ENCODE measurements at places on chromosomes 4 and X. TPM values are rescaled to one million over a fixed set of nuclear protein-coding genes. Genes with fewer than 3 reads are reported as not detected.

The GAGE12E gene
- polyA plus RNA-seq: not detected

DNA sequence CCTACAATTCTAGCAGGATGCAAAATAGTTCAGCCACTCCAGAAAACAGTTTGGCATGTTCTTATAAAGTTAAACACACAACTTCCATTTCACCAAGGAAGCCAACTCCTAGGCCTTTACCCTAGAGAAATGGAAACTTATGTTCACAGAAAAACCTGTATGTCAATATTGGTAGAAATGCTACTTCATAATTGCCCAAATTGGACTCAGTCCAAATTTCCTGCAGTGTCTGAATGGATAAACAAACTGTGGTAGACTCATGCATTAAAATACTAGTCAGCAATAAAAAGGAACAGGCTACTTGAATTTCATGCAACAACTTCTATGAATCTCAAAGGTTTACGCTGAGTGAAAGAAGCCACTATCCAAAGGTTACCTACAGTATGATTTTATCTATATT is 1738.8 kb upstream of the IGFBP7 start:
- no peak overlapping the region for H3K27ac ChIP-seq
- no peak for DNase-seq
- no peak overlapping the region for H3K4me3 ChIP-seq
- no peaks in the 10 kb centered on the region for H3K4me1 ChIP-seq

The IL15 gene
- polyA plus RNA-seq: 3.1 TPM

- H3K4me3 ChIP-seq: no peak overlapping the region
- no peak for DNase-seq
- H3K36me3 ChIP-seq: peaks cover 2% of the 10 kb centered on the region
- no peaks in the 10 kb centered on the region for H3K4me1 ChIP-seq
Observed at GRCh38 chr4:122218762-122219161, 66.6 kb downstream of the BLTP1 start.

The RHOH gene
- polyA plus RNA-seq: not detected

- no peaks in the 10 kb centered on the region for H3K4me1 ChIP-seq
- no peak for DNase-seq
- H3K27ac ChIP-seq: no peak overlapping the region
Observed at GRCh38 chrX:434946-435345, 48.2 kb upstream of the PPP2R3B start.

- H3K27me3 ChIP-seq: no peaks in the 10 kb centered on the region
- DNase-seq: no peak
- no peak overlapping the region for H3K4me3 ChIP-seq
- no peak overlapping the region for H3K27ac ChIP-seq
Observed at GRCh38 chrX:10052906-10053625, 85.9 kb downstream of the CLDN34 start.

- no peak overlapping the region for H3K27ac ChIP-seq
- H3K27me3 ChIP-seq: peaks cover 2% of the 10 kb centered on the region
- peaks cover 6% of the 10 kb centered on the region for H3K4me1 ChIP-seq
- DNase-seq: peak; percentile 62
- no peaks in the 10 kb centered on the region for H3K36me3 ChIP-seq
Observed at GRCh38 chr4:146957237-146957636, 11.6 kb upstream of the TTC29 start.

- no peaks in the 10 kb centered on the region for H3K27me3 ChIP-seq
- H3K36me3 ChIP-seq: no peaks in the 10 kb centered on the region
- H3K27ac ChIP-seq: no peak overlapping the region
Observed at GRCh38 chr4:52618795-52619590, 40.1 kb downstream of the USP46 start.

DNA sequence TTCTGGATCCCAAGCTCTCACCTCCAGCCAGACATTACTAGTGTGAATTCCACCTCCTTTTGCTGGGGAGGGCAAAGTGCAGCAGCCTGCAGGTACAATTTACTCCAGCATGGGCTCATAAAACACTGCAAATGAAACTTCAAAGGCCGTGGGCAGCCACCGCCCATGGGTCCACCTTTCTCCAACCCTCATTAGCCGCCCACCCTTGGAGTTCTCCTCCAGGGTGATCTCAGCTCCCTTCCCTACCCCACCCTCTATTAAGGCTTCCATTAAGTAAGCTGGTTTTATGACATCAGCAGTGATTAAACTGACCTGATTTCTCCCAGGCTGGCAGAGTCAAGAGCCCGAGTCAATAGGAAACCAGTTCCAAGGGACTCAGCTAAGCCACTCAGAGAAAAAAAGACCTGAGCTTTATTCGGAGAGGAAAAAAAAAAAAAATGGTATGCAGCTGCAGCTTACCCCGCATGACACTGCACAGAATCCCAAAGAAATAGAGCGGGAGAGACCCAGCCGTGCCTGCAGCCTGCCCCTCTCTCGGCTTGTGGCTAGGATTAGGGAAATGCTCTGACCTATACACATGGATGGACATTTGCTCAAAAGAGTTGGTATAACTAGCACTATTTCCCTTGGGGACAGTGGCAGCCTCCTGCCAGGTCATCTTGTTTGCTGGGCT is 319.6 kb downstream of the PTTG2 start:
- no peaks in the 10 kb centered on the region for H3K27me3 ChIP-seq
- no peak overlapping the region for H3K27ac ChIP-seq
- no peak for DNase-seq
- no peak overlapping the region for H3K4me3 ChIP-seq
- no peaks in the 10 kb centered on the region for H3K4me1 ChIP-seq

The NOX1 gene
- not detected for polyA plus RNA-seq

DNA sequence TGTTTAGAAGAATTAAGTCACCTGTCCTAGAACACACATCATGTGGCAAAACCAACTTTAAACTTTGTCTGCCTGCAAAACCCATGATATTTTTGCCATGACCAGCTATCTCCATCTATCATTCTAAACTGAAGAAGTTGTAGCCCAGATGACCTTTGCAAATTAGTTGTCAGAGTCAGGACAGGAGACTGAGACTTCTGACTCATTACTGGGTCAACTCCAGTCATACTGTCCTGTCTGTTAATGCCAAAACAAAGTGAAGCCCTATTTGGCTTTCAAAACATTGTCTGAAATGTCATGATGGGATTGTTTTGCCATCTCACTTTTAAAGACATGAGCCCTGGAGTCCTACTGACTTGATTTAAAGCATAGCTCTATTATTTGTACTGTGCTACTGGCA is 365.7 kb upstream of the CPEB2 start:
- H3K27me3 ChIP-seq: no peaks in the 10 kb centered on the region
- no peak for DNase-seq
- H3K36me3 ChIP-seq: no peaks in the 10 kb centered on the region
- no peak overlapping the region for H3K4me3 ChIP-seq
- no peak overlapping the region for H3K27ac ChIP-seq

DNA sequence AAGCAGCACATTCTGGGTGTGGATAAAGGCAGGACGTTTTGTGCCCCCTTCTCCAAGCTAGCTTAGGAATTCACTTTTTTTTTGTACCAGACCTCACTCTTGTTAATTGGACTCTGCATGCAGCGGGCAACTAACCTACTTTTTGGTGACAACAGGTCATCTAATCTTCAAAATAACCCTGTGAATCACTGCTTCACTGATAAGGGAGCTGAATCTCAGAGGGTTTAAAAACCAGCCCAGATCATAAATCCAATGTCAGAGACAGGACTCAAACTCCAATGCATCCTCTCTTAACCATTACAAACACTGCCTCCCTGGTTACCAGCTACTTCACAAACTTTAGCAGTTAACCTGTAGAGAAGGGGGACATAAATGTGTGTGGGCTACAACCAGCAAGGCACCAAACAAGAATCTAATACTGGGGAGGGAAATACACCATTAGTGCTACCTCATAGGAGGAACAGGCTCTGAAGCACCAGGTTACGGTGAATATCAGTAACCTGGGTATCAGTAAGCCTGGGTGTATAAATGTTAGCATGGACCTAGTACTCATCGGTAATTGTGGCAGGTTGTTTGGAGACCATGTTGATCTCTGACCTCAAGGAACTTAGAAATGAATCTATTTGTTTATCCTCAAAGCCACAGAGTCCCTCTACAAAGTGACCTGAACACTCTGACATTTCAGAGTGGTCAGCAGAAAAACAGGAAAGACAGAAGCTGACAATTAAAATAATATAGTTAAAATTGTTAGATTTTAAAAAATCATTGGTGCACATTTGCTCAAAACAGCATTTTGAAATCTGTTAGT is 2.6 kb downstream of the TIFA start:
- H3K36me3 ChIP-seq: no peaks in the 10 kb centered on the region
- no peak overlapping the region for H3K27ac ChIP-seq
- no peak overlapping the region for H3K4me3 ChIP-seq
- no peaks in the 10 kb centered on the region for H3K27me3 ChIP-seq

DNA sequence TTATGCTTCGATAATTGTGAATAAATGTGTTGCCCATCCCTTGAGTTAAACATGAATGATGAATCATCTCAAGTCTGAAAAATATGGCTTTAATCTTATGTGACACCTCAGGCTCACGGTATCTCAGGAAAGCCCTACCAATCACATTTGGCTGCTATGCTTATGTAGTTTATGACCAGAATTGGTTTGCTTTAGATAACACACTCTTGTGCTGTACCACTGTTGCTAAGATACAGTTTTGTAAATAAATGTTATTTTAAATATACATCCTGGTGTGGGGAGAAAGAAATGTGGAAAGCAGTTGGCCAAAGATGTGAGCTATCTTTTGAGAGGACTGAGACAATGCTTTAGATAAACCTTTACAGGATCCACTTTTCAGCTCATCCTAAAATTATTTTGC is 63.2 kb downstream of the NPY1R start:
- H3K4me3 ChIP-seq: no peak overlapping the region
- no peaks in the 10 kb centered on the region for H3K36me3 ChIP-seq
- no peaks in the 10 kb centered on the region for H3K4me1 ChIP-seq
- DNase-seq: no peak

- H3K4me3 ChIP-seq: no peak overlapping the region
- no peaks in the 10 kb centered on the region for H3K36me3 ChIP-seq
- H3K4me1 ChIP-seq: no peaks in the 10 kb centered on the region
- DNase-seq: no peak
Observed at GRCh38 chr4:61401771-61402170, 201.6 kb downstream of the ADGRL3 start.

- H3K4me3 ChIP-seq: peak overlapping the region; percentile 86
- DNase-seq: peak; percentile 23
Observed at GRCh38 chr4:1290165-1290977, 680 bp downstream of the MAEA start.

DNA sequence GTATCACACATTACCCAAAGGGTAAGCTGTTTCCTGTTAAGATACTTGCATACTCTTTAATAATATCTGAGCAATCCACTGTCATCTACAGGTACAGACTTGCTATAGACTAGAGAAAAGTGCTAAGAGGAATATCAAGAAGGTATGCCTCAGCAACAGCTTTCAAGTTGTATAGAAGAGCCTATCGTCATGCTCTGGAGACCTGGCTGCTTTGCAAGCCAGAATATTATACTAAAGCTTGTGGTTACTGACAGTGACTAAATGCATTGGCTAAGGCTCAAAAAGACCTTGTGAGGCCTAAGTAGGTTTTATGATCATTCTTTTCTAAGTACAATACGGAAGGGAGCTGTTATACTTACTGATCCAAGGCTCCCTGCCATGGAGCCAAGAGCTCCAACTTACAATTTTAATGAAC is 11.3 kb downstream of the LAMP2 start:
- no peak overlapping the region for H3K27ac ChIP-seq
- no peak overlapping the region for H3K4me3 ChIP-seq
- no peaks in the 10 kb centered on the region for H3K27me3 ChIP-seq
- H3K36me3 ChIP-seq: peaks cover 2% of the 10 kb centered on the region
- peaks cover 12% of the 10 kb centered on the region for H3K4me1 ChIP-seq
